ENCODE measurements at places on chromosomes 5 and 9. TPM values are rescaled to one million over a fixed set of nuclear protein-coding genes. Genes with fewer than 3 reads are reported as not detected.

The CD72 gene
- 0.41 TPM for total RNA-seq

DNA sequence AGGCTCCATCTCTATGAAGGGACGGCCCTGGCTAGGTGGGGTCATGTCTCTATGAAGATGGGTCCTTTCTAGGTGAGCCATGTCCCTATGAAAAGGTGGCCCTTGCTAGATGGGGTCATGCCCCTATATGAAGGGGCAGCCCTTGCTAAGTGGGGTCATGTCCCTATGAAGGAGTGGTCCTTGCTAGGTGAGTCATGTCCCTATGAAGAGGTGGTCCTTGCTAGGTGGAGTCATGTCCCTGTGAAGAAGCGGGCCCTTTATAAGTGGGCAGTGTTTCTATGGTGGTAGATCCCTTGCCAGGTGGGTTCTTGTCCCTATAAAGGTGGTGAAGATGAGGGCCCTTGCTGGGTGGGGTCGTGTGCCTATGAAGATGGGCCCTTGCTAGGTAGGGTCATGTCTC, 283.0 kb upstream of the IRX2 start:
- DNase-seq = no peak

- DNase-seq = no peak
Observed at GRCh38 chr9:33628865-33629410, 104.9 kb downstream of the ANKRD18B start.

GRCh38 chr9:83218411-83219090, 155.6 kb upstream of the RASEF start:
- no peak for DNase-seq

GRCh38 chr5:177509991-177510566, 453 bp upstream of the DOK3 start:
- no peak for DNase-seq

DNA sequence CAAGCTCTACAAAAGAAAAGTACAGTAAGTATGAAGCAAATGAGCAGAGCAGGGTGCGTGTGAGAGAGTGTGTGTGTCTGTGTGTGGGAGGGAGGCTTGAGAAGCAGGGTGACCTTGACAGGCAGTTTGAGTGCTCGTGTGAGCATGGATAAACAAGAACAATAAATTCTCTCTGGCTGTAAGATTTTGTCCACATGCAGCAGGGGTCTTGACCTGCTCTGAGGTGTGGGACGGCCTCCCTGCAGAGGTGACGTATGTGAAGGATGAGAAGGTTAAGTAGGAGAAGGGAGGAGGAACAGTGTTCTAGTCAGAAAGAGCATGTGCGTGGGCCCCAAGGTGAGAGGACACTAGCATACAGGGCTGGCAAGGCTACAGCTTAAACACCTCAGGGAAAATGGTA, 49.0 kb downstream of the SPTLC1 start:
- DNase-seq = no peak

- DNase-seq = no peak
Observed at GRCh38 chr5:97888439-97888838, 705.4 kb upstream of the RIOK2 start.
